ENCODE measurements at places on chromosomes 4 and X.

GRCh38 chrX:11446336-11446735 lies 153.1 kb downstream of the AMELX start:
- no peak for DNase-seq

GRCh38 chr4:101475246-101475645 lies 127.9 kb upstream of the PPP3CA start:
- no peak for DNase-seq

DNA sequence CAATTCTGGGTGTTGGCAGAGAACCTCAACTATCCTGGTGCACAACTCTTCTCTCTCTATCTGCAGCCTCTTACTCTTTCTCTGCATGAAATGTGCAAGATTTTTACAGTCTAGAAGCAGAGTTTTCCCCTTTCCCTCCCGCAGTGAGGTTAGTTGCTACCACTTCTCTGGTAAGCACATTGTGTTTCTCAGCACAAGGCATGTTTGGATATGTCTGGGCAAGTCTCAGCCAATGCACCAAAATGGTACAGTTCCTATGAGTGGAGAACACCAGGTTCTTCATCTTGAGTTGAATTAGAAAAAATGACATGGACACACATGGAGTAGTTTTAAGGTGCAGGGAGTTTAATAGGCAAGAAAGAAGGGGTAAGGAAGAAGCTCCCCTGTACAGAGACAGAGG lies 187.0 kb downstream of the CCNG2 start:
- DNase-seq: no peak

GRCh38 chrX:122622795-122623194 lies 561.3 kb upstream of the GRIA3 start:
- DNase-seq: no peak

- no peak for DNase-seq
These were observed 37.3 kb upstream of the C1QTNF7 start for GRCh38 chr4:15390494-15390893.

GRCh38 chr4:25271866-25272265 lies 38.0 kb downstream of the PI4K2B start:
- no peak for DNase-seq

- DNase-seq: peak; percentile 67
These were observed 71.4 kb downstream of the PDLIM5 start for GRCh38 chr4:94523033-94523580.

- DNase-seq: peak; percentile 22
These were observed 35.4 kb downstream of the IGFBP7 start for GRCh38 chr4:57074744-57075143.

GRCh38 chrX:27222661-27223060 lies 240.5 kb downstream of the PPP4R3C start:
- no peak for DNase-seq

GRCh38 chrX:17669458-17669857 lies 67.8 kb upstream of the SCML1 start:
- DNase-seq: no peak

DNA sequence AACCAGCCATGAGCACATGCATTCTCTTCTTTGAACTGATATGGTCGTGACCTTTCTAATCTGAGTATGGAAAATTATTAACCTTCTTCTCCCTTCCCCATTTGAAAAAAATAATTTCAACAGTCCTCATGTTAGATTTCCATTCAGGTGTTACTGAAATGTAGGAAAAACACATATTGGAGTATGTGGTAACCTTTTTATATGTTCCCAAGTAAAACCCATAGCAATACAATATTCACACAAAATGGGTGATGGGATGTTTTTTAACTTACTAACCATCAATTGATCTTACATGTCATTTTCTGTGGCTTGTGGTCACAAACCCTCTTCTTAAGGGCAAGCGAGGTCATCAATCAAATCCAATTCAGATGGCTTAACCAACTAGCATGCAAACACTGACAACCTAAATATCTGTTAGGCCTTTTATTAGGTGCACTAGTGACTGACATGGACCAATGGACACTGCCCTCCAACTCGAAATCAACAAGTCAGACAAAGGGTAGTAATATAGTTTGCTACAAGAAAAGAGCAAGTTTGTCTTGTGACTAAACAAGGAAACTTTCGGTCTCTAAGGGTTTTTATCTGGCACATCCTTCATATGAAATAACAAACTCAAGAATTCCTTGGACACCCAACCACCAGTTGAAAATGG lies 74.3 kb downstream of the CAMK2D start:
- DNase-seq: no peak

DNA sequence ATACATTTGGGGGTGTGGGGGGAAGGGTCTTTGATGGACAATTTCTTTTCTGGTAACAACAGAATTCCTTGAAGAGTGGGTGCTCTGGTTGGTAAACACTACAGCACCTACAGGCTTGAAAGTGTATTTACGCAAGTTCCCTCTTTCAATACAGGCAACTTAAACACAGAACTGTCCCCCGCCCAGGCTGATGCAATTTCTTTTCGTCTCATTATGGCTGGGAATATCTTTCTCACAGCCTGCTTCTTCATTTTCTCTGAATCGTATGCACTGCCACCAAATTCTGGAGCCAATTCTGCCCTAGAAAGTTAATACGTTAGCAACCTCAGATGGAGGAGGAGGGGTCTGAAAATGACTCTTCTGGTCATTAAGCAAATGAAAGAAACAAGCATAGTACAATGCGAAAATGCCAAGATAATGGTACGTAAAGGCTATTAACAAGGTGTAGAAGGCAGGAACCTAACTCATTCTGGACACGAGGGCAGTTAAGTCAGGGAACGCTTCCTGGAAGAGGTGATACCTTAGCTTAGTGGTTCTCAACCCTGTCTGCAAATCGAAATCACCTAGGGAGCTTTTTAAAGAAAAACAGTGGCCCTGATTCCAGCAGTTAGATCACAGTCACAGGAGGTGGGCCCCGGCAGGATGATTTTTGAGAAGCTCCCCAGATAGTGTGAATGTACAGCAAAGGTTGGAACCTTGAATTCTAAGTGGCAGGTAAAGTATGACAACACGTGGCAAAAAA lies 1.0 kb downstream of the AGA start:
- DNase-seq: peak; percentile 79

GRCh38 chr4:151313306-151314009 lies 11.9 kb downstream of the SH3D19 start:
- no peak for DNase-seq

DNA sequence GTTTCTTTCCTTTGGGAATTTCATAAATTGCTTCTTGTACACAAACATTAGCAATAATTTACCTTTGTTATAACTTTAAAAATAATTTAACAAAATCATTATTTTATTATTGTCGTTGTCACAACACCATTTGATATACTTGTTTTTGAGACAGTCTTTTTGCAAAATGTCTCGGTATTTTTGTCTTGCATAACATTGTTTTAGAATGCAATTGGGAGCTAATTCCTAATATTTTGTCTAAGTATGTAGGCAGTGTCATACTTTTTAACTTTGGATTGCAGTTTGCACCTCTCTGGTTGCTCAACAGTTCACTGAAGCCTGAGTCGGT lies 340 bp upstream of the CFAP299 start:
- DNase-seq: no peak

GRCh38 chr4:6641164-6641970 lies 882 bp downstream of the MRFAP1 start:
- DNase-seq: peak; percentile 44

DNA sequence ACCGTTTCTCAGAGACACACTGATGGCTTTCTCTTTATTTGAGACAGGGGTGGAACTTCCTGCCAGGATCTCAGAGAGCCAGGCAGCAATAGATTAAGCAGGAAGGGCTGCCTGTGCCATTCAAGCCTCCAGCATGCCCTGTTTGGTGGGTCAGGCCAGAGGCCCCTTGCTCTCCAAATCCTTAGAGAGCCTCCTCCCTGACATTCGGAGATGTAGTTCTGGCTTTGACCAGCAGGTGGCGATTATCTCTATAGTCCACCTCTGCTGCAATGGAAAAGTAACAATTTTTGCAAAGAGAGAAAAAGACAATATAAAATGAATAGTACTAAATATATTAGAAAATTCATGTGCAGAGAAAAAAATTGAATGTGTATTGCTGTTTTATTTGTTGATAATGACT lies 93.9 kb downstream of the NXF2B start:
- DNase-seq: peak; percentile 76

DNA sequence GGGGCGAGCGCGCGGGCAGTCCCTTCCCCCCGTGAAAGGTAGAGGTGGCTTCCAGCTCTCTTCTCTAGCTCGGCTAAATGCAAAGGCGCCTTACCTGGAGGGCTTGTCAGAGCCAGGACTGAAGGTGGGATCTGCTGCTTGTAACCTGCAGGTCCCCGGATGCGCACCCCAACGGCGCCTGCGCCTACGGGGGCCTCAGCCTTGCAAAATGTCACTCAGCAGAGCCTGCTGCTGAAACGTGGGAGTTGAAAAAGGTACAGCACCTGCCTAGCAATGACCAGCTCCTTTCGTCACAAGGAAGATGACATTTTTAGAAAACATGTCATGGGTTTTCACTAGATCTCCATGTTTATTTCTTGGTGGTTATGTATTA lies 583 bp downstream of the ABHD18 start:
- peak; percentile 63 for DNase-seq

DNA sequence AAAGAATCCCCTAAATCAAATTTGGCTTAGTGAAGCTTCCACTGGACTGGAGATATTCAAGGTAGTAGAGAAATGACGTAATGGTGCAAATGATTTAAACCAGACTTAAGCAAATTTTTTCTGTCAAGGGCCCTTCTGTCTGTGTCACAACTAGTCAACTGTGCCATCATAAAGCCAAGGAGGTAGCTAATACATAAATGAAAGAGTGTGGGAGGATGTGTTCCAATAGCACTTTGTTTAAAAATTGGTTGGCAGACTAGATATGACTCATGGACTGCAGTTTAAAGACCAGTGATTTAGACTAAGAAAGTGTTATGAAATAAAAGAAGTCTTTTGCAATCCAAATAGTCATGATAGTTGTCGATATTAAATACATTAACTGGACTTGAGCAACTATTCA lies 24.3 kb upstream of the TEX13C start:
- no peak for DNase-seq

GRCh38 chrX:94942603-94943002 lies 1268.6 kb downstream of the FAM133A start:
- DNase-seq: no peak

GRCh38 chr4:1174941-1175634 lies 2.7 kb upstream of the SPON2 start:
- DNase-seq: no peak

DNA sequence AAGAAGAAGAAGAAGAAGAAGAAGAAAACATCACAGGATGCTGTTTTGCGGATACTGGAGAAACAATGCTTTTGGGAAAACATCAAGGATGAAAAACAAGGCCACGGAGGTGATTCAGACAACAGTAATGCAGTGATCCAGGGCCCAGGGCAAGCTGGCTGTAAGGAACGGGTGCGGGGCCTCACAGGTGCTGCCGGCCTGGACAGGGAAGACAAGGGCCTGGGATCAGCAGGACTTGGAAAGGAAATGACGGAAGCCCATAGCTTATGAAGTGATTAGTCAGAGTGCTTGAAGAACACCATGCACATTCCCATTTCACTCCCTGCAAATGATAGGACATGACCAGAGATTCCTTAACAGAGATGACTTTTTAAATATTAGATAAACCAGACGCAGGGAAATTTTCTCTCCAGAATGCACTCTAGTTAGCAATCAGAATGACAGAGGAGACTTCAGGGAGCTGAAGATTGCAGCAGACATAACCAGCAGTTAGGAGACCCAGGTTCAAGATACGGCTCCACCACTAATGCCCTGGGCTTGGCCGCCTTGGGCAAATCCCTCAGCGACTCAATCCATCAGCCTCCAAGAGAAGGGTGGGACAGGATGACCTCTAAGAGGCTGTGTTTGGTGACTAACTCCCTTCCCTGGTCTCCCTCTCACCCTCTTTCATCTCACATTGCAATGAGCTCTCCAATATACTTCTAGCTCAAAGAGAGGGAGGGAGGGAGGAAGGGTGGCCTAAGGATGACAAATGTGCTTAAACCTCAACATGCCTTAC lies 54.1 kb downstream of the APBB2 start:
- DNase-seq: no peak

GRCh38 chr4:2423695-2424094 lies 4.9 kb downstream of the CFAP99 start:
- DNase-seq: no peak

DNA sequence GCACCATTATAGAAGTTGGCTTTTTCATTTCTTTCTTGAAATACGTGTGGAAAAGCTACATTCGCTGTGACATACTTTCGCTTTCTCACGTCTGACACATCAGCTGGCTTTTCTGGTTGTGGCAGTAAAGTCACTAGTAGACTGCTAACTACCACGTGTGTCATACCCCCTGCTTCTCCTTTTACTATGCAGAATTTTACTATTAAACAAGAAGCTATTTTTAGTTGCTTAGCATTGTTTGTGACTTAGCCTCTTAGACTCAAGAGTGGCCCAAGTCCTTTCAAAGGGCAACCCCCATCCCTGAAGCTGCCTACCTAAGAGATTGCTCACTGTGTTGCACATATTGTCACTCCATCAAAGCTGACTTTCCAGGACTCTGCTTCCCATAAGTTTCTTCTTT lies 2.1 kb upstream of the IL2 start:
- peak; percentile 36 for DNase-seq

GRCh38 chrX:155054255-155054654 lies 16.7 kb downstream of the CMC4 start:
- no peak for DNase-seq

DNA sequence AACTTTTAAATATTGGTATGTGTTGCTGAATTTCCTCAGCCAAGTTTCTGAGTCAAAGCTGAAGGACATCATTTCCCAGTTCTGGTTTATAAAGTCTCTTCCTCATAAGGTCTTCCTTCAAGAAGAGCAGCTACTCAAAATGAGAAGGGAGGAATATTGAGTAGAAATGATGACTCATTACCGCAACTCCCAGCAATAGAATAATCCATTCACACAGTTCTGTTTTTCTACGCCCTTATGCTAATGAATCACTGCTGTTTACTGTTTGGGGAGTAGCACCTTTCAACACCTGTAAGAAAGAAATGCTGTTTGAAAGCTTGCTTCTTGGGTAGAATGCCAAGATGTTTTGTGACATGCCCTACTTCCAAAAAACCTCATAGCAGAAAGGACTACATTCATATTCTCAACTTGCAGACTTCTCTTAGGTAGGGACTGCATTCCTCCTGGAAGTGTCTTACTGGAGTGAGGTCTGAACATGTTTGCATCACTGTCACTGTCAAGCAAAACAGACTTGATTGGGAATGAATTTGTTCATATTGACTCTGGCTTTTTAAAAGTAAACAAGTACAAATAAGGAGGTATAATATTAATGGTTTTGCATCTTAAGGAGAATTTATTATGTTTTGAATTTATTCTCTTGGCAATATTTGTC lies 147.2 kb upstream of the BANK1 start:
- DNase-seq: peak; percentile 42

- DNase-seq: no peak
These were observed 16.2 kb upstream of the NAT8L start for GRCh38 chr4:2042947-2043395.

GRCh38 chrX:47501226-47502074 lies 18.4 kb upstream of the ZNF41 start:
- no peak for DNase-seq

DNA sequence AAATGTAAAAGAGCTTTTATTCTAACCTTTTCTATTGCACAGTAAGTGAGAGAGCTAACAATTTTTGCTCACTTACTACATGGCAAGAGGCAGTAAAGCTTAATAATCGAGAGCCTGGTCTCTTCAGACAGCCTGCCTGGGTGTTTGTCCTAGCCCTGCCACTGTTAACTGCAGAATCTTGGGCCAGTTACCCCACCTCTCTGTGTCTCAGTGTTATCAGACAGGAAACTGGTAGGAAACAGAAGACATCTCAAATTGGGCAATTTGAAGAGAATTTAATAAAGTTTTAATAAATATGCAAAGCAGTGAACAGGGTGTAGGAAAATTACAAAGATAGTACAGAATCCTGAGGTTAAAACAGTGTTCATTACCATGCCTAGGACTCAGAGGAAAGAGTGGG lies 13.4 kb downstream of the STAP1 start:
- DNase-seq: no peak

- DNase-seq: no peak
These were observed 34.9 kb downstream of the ELF2 start for GRCh38 chr4:139142087-139142486.
